K562 (cell line): ENCODE measurements at places on chromosomes 16 and 17. TPM values are rescaled to one million over a fixed set of nuclear protein-coding genes. Genes with fewer than 3 reads are reported as not detected.

MMP2 gene
- not detected in 2 replicates for polyA plus RNA-seq

CBFA2T3 gene
- 34.3 and 35.3 TPM in 2 replicates for polyA plus RNA-seq

TOP2A gene
- 163 and 185 TPM in 2 replicates for polyA plus RNA-seq

E4F1 gene
- 58.7 and 62.7 TPM in 2 replicates for polyA plus RNA-seq

RNF157 gene
- polyA plus RNA-seq = 20.8 and 26.3 TPM in 2 replicates

KRT12 gene
- polyA plus RNA-seq = 3.0 and 7.0 TPM in 2 replicates

SLC13A2 gene
- not detected in 2 replicates for polyA plus RNA-seq
